ENCODE measurements at places on chromosomes 5 and 9. TPM values are rescaled to one million over a fixed set of nuclear protein-coding genes. Genes with fewer than 3 reads are reported as not detected.

- no peak for DNase-seq
Measured at GRCh38 chr9:124358631-124359030, 56.6 kb downstream of the PSMB7 start.

DNA sequence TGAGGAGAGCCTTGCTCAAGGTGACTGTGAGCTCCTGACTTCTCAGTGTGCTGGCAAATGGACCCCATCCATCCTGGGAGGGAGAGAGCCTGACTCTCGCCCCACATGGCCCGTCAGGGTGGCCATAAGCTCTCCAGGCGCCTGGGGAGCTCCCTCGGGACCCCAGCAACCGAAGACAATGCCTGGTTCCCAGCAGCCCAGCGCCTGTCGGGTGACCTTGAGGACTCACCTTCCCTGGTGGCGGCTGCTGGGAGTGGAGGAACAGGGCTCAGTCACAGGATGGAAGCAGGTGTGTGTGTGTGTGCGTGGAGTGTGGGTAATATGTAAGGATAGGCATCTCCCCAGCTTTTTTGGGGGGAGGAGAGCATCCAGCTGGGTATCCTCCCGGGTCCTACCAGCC lies 190.3 kb downstream of the MELK start:
- DNase-seq = no peak

DNA sequence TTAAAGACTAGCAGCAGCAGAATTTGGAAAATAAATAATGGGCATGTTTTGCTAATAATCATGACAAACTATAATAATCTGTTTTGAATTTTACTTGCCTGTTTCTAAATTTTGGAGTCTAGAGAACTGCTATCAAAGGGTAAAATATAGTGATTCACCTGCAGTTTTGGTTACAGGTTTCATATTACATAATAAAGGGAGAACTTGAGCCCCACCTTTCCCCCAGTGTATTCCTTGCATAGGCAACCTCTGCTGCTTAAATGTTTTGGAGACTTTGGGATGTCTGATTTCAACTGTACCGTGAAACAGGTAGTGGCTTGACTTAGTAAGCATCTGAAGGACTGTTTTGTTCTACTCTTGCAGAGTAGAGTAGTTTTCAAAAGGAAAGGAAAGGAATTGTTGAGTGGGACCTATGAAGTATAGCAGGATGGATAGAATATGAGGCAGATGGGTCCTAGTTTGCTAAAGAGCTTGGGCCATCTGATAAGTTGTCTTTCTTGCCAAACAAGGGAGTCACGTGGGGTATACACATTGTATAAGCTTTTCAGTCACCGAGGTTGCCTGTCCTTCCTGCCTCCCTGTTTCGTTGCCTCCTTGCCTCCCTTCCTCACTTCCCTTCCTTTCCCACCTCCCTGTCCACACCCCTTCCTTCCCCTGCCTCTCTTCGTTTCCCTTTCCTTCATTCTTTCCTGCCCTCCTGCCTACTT lies 19.1 kb downstream of the CREBRF start:
- DNase-seq = no peak

The BRINP1 gene
- 4.3 TPM for total RNA-seq

GRCh38 chr9:129254566-129255287 lies 76.7 kb upstream of the IER5L start:
- DNase-seq = no peak

- no peak for DNase-seq
Measured at GRCh38 chr5:147935032-147935431, 28.7 kb upstream of the C5orf46 start.

The GBA2 gene
- 115 TPM for total RNA-seq

The NR5A1 gene
- not detected for total RNA-seq

DNA sequence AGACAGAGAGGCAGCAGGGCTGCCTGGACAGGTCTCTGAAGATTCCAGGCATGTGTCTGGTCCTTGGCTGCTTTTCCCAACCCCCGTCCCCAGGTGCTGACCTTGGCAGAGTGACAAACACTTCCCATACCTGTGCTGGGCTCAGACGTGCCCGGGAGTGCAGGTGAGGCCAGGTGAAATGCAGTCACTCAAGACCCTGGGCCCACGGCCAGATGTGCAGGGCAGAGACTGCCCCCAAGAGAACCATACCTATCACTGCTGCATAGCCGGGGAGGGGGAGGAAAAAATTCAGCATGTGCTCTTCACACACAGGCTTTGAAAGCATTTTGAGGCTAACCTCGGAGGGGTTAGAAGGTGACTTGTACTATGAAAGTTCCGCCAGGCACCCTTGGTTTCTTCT lies 22.6 kb downstream of the CCNJL start:
- no peak for DNase-seq

The ZNF618 gene
- 24.9 TPM for total RNA-seq

GRCh38 chr5:109191153-109191558 lies 218.6 kb downstream of the PJA2 start:
- no peak for DNase-seq

- DNase-seq = no peak
Measured at GRCh38 chr9:133327834-133328484, 8.0 kb downstream of the SURF6 start.

The EIF4EBP3 gene
- 6.0 TPM for total RNA-seq

GRCh38 chr9:35682520-35683315 lies 7.0 kb downstream of the TPM2 start:
- DNase-seq = no peak

The POU5F2 gene
- 4.6 TPM for total RNA-seq

- no peak for DNase-seq
Measured at GRCh38 chr9:2125906-2126305, 110.8 kb downstream of the SMARCA2 start.

The PCDHB15 gene
- total RNA-seq = 6.1 TPM

The TTC16 gene
- 0.27 TPM for total RNA-seq

DNA sequence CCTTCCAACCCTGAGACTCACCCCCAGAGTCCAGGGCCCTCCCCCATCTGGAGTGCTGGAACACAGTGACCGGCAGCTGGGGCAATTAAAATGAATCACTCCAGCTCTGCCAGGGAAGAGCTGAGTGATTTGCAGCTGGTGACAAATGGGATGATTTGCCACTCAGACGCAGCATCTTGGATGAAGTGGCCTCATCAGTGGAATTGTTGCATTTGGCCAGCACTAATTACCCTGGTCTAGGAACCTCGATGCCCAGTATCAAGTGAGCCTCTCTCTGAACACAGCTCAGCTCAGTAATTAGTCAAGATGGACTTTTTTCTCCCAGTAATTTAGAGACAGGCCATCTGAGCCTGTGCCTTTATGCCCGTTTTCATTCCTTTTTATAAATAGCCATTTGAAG lies 259.5 kb downstream of the GRIA1 start:
- no peak for DNase-seq

The FAM153A gene
- 1.5 TPM for total RNA-seq

- no peak for DNase-seq
Measured at GRCh38 chr9:87283585-87283984, 214.1 kb upstream of the DAPK1 start.

The SPATA31E1 gene
- not detected for total RNA-seq

The POLR1E gene
- 29.7 TPM for total RNA-seq

DNA sequence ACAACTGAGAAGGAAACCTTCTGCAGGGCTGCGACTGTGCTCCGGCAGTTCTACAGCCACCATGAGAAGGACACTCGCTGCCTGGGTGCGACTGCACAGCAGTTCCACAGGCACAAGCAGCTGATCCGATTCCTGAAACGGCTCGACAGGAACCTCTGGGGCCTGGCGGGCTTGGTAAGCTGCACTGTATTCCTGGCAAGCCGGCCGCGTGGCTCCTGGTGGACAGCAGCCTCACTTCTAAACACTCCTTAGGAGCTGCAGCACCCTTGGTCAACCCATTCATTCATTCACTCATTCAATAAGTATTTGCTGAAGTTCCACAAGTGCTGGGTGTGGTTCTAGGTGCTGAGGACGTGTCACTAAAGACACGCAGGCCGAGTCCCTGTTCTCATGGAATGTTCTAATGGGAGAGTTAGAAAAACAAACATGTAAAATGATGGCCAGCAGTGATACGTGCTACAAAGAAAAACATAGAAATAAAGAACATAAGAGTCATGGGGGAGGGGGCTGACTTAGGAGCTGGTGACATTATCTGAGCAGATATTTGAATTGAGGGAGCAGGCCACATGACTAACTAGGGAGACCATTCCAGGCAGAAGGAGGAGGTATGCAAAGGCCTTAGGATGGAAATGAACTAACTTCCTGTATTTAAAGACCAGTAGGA lies 6.1 kb downstream of the IL4 start:
- DNase-seq = no peak

- DNase-seq = no peak
Measured at GRCh38 chr9:88694625-88695024, 159.6 kb downstream of the NXNL2 start.

- no peak for DNase-seq
Measured at GRCh38 chr5:58450811-58451629, 8.9 kb downstream of the PLK2 start.

GRCh38 chr5:34895641-34896419 lies 19.5 kb downstream of the RAD1 start:
- no peak for DNase-seq

DNA sequence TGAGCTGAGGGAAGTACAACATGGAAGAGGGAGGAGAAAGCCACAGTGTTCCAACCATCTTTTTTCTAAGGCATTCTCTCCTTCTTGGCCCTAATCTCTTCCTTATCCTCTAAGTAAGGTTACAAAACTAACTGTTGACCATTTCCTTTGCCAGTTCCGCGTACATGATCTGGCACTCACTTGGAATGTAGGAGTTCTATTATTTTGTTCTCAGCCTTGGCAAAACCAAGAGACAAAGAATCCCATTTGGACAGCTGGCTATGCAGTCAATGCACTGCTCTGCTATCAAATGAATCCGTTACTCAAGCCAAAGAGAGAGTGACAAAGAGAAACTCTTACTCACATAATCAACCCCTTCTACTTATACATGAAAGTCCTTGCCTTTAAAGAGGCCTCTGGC lies 410.3 kb downstream of the DTWD2 start:
- no peak for DNase-seq

DNA sequence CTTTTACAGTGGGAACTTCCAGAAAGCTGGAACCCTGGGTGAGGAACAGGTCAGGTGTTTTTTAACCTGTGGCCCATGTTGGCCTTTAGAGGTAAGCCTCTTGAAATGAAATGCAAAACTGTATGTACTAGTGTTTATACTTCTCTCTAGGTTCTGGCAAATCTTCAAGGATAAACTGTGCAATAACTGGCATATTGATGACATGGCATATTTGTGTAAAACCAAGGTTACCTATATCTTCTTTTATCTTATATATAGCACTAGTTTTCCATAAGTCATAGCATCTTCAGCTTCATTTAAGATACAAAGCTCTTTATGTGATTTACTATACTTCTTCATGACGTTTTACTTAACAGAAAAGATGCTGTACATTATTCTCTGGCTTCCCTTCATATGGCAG lies 7.4 kb upstream of the IARS1 start:
- no peak for DNase-seq

- DNase-seq = no peak
Measured at GRCh38 chr9:33791117-33791516, 4.2 kb upstream of the PRSS3 start.

The C1QTNF3 gene
- 4.3 TPM for total RNA-seq

The QRFP gene
- total RNA-seq = not detected

The PPP3R2 gene
- not detected for total RNA-seq
